ENCODE measurements at places on chromosomes 11 and 22. TPM values are rescaled to one million over a fixed set of nuclear protein-coding genes. Genes with fewer than 3 reads are reported as not detected.

GRCh38 chr11:13475091-13475490 is 12.1 kb upstream of the BTBD10 start:
- H3K27me3 ChIP-seq = no peaks in the 10 kb centered on the region
- H3K4me1 ChIP-seq = no peaks in the 10 kb centered on the region
- no peak overlapping the region for H3K27ac ChIP-seq
- H3K4me3 ChIP-seq = no peak overlapping the region

DNA sequence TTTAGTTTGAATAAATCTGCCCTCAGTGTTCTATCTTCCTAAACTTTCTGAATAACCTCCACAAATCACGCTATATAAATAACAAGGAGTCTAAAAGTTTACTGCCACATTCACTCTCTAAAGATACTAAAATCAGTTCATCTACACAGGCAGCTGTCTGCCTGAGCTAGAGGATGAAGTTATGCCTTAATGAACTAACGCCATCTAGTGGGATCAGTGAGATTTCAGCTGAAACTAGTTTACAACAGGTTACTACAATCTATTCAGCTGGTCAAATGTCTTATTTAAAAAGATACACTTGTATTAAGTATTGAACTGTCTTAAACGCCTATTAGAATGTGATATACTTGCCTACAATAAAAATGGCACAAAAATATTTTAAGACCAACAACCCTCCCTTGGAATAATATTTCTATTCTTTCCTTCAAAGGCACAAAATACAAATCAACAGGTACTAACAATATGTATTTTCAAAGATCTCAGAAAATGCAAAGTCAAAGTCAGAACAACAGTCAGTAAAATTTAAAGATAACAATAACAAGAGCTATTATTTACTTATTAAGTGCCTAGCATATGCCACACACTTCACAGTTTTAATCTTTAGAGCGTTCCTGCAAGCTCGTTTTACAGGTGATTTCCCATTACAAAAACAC is 84.1 kb downstream of the LARGE2 start:
- peak; percentile 81 for DNase-seq
- H3K27me3 ChIP-seq = no peaks in the 10 kb centered on the region
- no peaks in the 10 kb centered on the region for H3K36me3 ChIP-seq
- H3K4me1 ChIP-seq = peaks cover 3% of the 10 kb centered on the region

DNA sequence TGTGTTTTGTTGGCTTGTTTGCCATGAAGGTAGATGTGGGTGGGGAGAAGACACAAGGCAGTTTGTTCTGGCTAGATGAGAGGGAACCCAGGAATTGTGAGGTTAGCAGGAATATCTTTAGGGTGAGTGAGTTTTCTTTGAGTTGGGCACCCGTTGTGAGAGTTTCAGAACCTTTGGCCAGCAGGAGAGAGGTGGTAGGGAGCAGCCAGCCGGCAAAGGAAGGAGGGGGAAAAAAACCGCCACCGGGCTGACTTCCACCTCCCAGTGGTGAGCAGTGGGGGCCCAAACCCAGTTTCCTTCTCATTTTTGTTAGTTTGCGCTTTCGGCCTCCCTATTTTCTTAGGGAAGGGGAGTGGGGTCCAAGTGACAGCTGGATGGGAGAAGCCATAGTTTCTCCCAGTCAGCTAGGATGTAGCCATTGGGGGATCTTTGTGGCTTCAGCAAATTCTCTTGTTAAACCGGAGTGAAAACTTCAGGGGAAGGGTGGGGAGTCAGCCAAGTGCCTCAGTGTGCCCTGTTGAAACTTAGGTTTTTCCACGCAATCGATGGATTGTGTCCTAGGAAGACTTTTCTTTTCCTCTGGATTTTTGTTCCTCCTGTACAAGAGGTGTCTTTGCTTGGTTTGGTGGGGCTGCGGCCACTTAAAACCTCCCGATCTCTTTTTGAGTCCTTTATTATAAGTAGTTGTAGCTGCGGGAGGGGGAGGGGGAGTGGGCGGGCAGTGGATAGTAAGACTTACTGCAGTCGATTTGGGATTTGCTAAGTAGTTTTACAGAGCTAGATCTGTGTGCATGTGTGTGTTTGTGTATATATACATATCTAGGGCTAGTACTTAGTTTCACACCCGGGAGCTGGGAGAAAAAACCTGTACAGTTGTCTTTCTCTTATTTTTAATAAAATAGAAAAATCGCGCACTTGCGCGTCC is 1.1 kb upstream of the GCAT start:
- H3K4me1 ChIP-seq = peaks cover 29% of the 10 kb centered on the region
- H3K4me3 ChIP-seq = peak overlapping the region; percentile 69
- no peaks in the 10 kb centered on the region for H3K36me3 ChIP-seq
- H3K27me3 ChIP-seq = no peaks in the 10 kb centered on the region

DNA sequence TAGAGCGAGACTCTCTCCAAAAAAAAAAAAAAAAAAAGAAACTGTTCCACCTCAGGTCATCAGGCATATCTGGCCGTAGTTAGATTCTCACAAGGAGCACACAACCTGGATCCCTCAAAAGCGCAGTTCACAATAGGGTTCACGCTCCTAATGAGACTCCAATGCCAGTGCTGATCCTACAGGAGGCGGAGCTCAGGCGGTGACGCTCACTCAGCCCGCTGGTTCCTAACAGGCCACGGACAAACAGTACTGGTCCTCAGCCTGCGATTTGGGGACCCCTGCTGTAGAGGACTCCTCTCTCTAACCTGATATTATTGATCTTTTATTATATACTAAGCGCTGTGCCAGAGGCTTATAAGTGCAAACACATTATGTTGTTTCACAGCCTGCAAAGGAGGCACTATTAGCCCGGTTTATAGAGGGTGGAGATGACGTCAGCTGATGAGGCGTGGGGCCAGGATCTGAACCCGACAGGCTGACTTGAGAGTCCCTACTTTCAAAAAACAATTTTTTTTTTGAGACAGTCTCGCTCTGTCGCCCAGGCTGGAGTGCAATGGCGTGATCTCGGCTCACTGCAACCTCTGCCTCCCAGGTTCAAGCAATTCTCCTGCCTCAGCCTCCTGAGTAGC is 4.9 kb upstream of the MAFF start:
- no peaks in the 10 kb centered on the region for H3K36me3 ChIP-seq
- H3K27me3 ChIP-seq = no peaks in the 10 kb centered on the region
- peaks cover 4% of the 10 kb centered on the region for H3K4me1 ChIP-seq
- no peak overlapping the region for H3K4me3 ChIP-seq
- no peak overlapping the region for H3K27ac ChIP-seq
- no peak for DNase-seq

The LRP4 gene
- 6.4 TPM for polyA plus RNA-seq

DNA sequence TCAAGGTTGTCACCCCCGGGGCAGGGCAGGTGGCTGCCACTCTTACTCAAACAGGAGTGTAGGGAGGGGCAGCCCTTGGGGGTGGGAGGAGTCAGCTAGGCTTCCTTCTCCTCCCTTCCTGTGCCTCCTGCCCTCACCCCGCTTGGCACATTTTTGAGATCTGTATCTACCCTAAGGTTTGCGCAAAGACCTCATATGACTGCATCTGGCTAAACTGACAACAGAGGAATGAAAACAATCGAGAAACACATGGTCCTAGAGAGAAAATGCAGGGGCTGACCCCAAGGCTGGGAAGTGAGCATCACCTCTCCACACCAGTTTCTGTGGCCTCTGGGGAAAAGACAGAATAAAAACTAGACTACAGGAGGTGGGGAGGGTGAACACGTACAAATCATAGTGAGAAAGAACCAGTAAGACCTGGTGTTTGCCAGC is 28.1 kb downstream of the IGSF9B start:
- no peak overlapping the region for H3K4me3 ChIP-seq
- no peaks in the 10 kb centered on the region for H3K4me1 ChIP-seq
- no peaks in the 10 kb centered on the region for H3K36me3 ChIP-seq
- no peak overlapping the region for H3K27ac ChIP-seq

The OR2D2 gene
- not detected for polyA plus RNA-seq

The CHRDL2 gene
- 9.2 TPM for polyA plus RNA-seq

DNA sequence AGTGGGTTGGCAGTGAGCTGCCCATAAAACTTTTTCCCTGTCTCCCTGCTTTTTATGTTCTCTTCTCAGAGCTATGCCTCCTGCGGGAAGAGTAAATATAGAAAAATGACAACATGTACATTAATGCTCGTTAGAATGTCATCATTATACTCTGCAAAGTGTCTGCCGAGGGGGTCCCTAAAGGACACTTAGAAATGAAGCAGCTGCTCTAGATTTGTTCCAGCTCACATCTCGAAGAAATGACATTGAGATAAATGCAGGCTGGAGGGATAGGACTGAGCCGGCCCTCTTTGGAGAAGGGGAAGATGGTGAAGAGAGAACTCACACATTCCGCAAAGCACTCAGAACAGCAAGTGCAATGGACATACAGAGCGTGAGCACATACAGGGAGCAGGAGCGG is 240.0 kb downstream of the NXPE2 start:
- H3K36me3 ChIP-seq = no peaks in the 10 kb centered on the region
- no peak for DNase-seq
- no peak overlapping the region for H3K4me3 ChIP-seq
- H3K27ac ChIP-seq = no peak overlapping the region
- H3K27me3 ChIP-seq = no peaks in the 10 kb centered on the region

The PHLDA2 gene
- 67.4 TPM for polyA plus RNA-seq

GRCh38 chr11:94449437-94449836 is 44.2 kb downstream of the MRE11 start:
- H3K4me3 ChIP-seq = no peak overlapping the region
- DNase-seq = peak; percentile 36
- no peaks in the 10 kb centered on the region for H3K36me3 ChIP-seq
- peak overlapping the region; percentile 46 for H3K27ac ChIP-seq
- H3K27me3 ChIP-seq = no peaks in the 10 kb centered on the region
- no peaks in the 10 kb centered on the region for H3K4me1 ChIP-seq

- H3K27ac ChIP-seq = no peak overlapping the region
- no peak for DNase-seq
- H3K27me3 ChIP-seq = no peaks in the 10 kb centered on the region
- no peaks in the 10 kb centered on the region for H3K36me3 ChIP-seq
Measured at GRCh38 chr11:45678976-45679375, 13.6 kb upstream of the CHST1 start.

DNA sequence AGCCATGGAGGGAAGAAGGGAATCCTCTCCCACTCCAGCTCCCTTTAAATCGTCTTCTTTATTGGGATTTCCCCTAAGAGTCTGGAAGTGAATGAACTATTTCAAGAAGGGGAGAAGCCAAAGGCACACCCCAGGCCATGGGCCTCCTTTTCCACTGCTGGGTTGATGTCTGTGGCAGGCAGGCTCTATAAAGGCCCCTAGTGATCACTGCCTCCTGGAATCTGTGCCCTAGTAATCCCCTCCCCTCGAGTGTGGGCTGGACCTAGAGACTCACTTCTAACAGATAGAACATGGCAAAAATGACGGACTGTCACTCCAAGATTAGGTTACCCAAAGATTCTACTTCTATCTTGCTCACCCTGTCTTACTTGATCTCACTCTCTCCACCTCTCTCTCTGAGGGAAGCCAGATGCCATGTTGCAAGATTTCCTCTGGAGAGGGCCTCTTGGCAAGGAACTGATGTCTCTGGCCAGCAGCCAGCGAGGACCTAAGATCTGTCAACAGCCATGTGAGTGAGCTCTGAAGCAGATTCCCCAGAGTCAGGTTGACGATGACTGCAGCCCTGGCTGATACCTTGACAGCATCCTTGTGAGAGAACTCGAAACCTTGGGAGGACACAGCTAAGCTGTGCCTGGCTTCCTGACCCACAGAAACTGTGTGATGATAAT is 444.8 kb downstream of the SOX6 start:
- no peaks in the 10 kb centered on the region for H3K36me3 ChIP-seq
- DNase-seq = peak; percentile 77
- no peak overlapping the region for H3K4me3 ChIP-seq

The HORMAD2 gene
- polyA plus RNA-seq = not detected

DNA sequence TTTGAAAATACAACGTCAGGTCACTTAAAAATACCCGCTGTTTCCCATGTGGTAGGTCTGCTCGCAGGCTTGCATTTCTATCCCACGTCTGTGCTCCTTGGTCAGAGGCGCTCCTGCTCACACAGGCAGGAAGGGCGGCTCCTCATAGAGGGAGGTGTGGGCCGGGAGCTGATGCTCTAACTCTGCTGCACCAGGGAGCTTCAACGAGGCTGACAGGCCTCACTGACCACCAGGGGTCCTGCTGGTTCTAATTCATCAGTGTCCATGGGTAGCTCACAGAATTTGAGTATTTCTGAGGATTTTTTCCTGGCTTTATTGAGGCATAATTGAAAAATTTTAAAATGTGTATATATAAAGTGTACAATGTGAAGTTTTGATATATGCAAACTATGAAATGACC is 68.5 kb downstream of the PIWIL3 start:
- H3K4me3 ChIP-seq = no peak overlapping the region
- no peaks in the 10 kb centered on the region for H3K36me3 ChIP-seq
- no peak overlapping the region for H3K27ac ChIP-seq

DNA sequence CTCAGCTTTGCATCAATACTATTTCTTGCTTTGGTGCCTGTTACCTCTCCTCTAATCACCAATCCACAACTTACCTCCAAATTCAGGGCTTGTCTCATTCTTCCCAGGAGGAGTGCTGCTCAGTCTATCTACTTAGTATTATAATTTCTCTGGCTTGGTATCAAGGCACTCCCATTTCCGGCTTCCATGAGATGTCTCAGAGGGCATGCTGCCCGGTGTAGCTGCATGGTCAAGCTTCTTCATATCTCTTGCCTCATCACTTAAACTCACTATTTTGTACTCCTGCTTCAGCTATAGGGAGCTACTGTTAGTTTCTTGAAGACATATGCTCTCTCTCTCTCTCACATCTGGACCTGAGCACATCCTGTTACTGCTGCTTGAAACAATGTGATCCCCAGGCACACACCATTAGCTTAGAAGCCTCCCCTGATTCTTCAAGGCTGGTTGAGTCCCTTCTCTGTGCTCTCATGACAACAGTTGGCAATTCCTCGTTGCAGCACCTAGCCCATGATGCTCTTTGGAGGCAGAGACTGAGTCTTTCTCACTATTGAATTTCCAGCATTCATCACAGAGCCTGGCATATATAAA is 182.8 kb upstream of the SYN3 start:
- H3K36me3 ChIP-seq = no peaks in the 10 kb centered on the region
- H3K27me3 ChIP-seq = peaks cover 19% of the 10 kb centered on the region
- H3K27ac ChIP-seq = no peak overlapping the region
- no peak overlapping the region for H3K4me3 ChIP-seq

GRCh38 chr22:38017272-38017920 is 33.0 kb upstream of the SOX10 start:
- H3K27me3 ChIP-seq = no peaks in the 10 kb centered on the region
- peak overlapping the region; percentile 74 for H3K27ac ChIP-seq
- no peak overlapping the region for H3K4me3 ChIP-seq
- no peaks in the 10 kb centered on the region for H3K36me3 ChIP-seq

- DNase-seq = no peak
- H3K36me3 ChIP-seq = no peaks in the 10 kb centered on the region
- no peaks in the 10 kb centered on the region for H3K4me1 ChIP-seq
- no peak overlapping the region for H3K27ac ChIP-seq
- no peaks in the 10 kb centered on the region for H3K27me3 ChIP-seq
Measured at GRCh38 chr11:41775296-41775695, 315.8 kb upstream of the LRRC4C start.

DNA sequence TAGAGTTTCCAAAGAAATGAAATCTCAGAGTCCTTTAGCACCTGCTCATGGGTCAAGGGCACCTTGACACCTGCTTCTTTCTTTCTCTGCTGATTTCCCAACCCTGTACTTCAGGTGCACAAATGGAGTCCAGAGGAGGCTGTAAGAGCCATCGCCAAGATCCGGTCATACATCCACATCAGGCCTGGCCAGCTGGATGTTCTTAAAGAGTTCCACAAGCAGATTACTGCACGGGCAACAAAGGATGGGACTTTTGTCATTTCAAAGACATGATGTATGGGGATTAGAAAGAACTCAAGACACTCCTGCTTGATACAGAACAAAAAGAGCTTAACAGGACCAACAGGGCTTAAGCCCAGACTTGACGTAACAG is 5.9 kb downstream of the PTPMT1 start:
- H3K27me3 ChIP-seq = no peaks in the 10 kb centered on the region
- H3K36me3 ChIP-seq = no peaks in the 10 kb centered on the region
- no peak overlapping the region for H3K4me3 ChIP-seq
